ENCODE measurements at places on chromosomes 5 and 9.

- H3K4me3 ChIP-seq = no peak overlapping the region
- H3K27me3 ChIP-seq = no peaks in the 10 kb centered on the region
- DNase-seq = no peak
- no peaks in the 10 kb centered on the region for H3K36me3 ChIP-seq
Measured at GRCh38 chr5:172687940-172688339, 46.9 kb downstream of the NEURL1B start.

- no peak for DNase-seq
- H3K27ac ChIP-seq = no peak overlapping the region
- H3K4me1 ChIP-seq = peaks cover 6% of the 10 kb centered on the region
Measured at GRCh38 chr9:87686520-87687090, 39.3 kb upstream of the CTSL start.

DNA sequence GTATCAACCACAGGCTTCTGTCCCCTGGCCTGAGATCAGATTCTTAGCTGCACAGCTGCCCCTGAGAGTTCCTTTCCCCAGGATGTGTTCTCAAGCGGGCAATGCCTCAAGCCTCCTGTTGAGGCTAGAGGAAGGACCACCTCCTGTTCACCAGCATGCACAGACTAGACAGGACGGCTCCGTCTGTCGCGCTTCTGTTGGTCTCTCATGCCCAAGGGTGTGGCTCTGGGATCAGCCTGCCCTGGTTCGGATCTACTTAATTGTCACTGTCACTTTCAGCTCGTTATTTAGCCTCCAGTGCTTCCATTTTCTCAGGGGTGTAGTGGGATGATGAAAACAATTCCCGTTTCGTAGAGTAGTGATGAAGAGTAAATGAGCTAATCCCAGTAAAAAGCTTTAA lies 103.1 kb downstream of the KCNIP1 start:
- H3K36me3 ChIP-seq = no peaks in the 10 kb centered on the region
- no peaks in the 10 kb centered on the region for H3K4me1 ChIP-seq
- H3K27me3 ChIP-seq = no peaks in the 10 kb centered on the region
- H3K27ac ChIP-seq = no peak overlapping the region

DNA sequence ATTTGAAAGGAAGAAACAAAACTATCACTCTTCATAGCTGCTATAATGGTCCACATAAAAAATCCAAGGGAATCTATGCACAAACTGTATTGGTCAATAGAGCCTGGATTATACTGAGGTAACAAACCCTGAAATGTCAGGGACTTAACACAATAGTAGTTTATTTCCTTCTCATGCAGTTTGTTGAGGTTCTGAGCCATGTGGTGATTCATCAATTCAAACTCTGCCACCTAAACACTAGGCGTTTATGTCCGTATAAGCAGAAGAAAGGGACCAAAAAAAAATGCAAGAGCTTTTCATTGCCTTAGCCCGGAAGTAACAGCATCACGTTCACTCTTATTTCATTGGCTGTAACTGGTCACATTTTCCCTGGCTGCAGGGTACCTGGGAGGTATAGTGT lies 464.7 kb downstream of the ZSWIM6 start:
- no peaks in the 10 kb centered on the region for H3K27me3 ChIP-seq
- H3K4me1 ChIP-seq = no peaks in the 10 kb centered on the region
- H3K27ac ChIP-seq = no peak overlapping the region
- DNase-seq = no peak
- H3K4me3 ChIP-seq = no peak overlapping the region
- H3K36me3 ChIP-seq = no peaks in the 10 kb centered on the region

DNA sequence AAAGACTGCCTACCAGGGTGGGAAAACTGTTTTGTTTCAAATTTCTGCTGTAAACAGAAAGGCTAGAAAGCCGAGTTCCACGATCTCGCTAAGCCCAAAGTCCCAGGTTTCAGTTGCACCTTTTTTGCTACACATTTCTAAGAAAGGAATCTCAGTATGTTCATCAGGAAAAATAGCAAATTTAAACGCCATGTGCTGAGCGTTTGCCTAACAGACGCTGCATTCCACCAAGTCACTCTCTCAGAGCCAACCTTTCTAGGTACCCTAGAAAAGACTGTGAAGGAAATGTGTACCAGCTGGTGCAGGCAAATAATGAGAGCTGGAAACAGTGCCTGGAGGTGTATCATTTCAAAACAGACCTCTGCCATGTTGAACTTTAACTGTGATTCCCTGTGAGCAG lies 71.8 kb downstream of the FRMD3 start:
- H3K4me3 ChIP-seq = no peak overlapping the region
- no peaks in the 10 kb centered on the region for H3K27me3 ChIP-seq
- H3K27ac ChIP-seq = no peak overlapping the region
- H3K4me1 ChIP-seq = no peaks in the 10 kb centered on the region

GRCh38 chr5:75668977-75669689 lies 48.1 kb downstream of the POC5 start:
- H3K27me3 ChIP-seq = no peaks in the 10 kb centered on the region
- DNase-seq = no peak
- peak overlapping the region; percentile 45 for H3K4me3 ChIP-seq

- H3K27ac ChIP-seq = no peak overlapping the region
- no peaks in the 10 kb centered on the region for H3K36me3 ChIP-seq
- H3K4me1 ChIP-seq = no peaks in the 10 kb centered on the region
- H3K4me3 ChIP-seq = no peak overlapping the region
- no peak for DNase-seq
Measured at GRCh38 chr5:20077186-20077585, 89.2 kb upstream of the CDH18 start.

- no peak overlapping the region for H3K27ac ChIP-seq
- peaks cover 22% of the 10 kb centered on the region for H3K27me3 ChIP-seq
- no peak overlapping the region for H3K4me3 ChIP-seq
- no peak for DNase-seq
Measured at GRCh38 chr5:135587721-135588663, 9.2 kb upstream of the CXCL14 start.

DNA sequence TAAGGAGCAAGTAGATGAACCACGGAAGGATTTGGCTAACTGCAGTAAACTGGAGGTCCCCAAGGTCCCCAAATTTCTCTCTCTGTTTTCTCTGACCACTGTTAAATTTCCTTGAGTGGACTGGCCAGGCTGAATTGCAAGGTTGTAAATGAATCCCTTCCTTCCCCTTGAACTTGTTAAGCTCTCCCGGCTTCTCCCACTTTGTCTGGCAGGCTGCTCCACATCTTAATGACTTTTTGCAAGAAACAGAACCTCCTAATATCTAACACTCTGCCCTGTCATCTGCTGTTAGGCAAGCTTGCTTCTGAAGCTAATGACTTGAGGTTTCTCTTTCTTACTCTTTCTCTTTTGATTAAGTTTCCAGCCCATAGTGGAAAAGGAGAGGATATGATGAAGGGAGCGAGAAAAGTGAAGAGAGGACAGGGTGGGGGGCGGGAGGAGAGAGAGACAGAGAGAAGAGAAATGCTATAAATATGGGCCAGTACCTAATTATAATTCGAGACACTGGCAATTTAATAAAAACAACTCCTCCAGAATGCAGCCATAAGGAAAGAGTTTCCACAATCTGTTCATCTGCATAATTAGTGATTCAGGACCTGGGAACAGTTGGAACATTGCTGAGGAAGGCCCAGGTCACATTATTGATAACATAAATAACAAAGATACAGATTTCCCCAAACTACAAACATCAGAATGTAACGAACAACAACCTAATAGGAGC lies 437.3 kb upstream of the MPDZ start:
- H3K4me1 ChIP-seq = peaks cover 14% of the 10 kb centered on the region
- H3K27ac ChIP-seq = no peak overlapping the region
- H3K27me3 ChIP-seq = no peaks in the 10 kb centered on the region
- no peaks in the 10 kb centered on the region for H3K36me3 ChIP-seq

DNA sequence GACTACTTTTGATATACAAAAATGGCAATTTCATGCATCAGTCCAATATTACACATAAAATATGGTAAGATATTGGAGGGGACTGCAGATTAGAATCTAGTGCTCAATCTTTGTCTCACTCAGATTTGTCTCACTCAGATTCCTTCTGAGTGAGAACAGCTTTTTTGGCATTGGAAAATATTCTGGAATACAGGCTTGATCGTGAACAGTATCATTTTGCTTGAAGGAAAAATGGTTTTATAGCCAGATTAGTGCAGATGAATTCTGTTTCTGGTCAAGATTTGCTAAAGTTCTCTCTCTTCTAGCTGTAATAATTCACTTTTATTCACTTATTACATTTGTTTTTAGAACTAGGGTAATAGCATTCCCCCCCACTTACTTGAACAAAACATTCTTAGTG lies 51.2 kb downstream of the MAN2A1 start:
- H3K36me3 ChIP-seq = no peaks in the 10 kb centered on the region
- H3K27me3 ChIP-seq = no peaks in the 10 kb centered on the region
- no peak overlapping the region for H3K27ac ChIP-seq

DNA sequence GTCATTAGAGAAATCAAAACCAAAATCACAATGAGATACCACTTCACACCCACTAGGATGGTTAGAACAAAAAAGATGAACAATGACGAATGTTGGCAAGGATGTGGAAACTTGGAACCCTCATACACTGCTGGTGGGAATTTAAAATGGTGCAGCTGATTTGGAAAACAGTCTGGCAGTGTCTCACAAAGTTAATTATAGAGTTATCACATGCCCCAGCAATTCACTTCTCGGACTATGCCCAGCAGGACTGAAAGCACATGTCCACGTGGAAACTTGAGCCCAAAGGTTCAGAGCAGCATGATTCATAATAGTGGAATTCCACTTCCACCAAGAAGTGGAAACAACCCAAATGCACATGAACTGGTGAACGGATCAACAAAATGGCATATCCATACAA lies 85.0 kb upstream of the HRH2 start:
- no peaks in the 10 kb centered on the region for H3K27me3 ChIP-seq
- no peaks in the 10 kb centered on the region for H3K36me3 ChIP-seq
- no peak for DNase-seq
- no peak overlapping the region for H3K27ac ChIP-seq
- no peak overlapping the region for H3K4me3 ChIP-seq

GRCh38 chr5:176440927-176441706 lies 7.1 kb upstream of the FAF2 start:
- no peaks in the 10 kb centered on the region for H3K36me3 ChIP-seq
- no peak for DNase-seq
- no peak overlapping the region for H3K27ac ChIP-seq
- H3K4me1 ChIP-seq = no peaks in the 10 kb centered on the region
- H3K4me3 ChIP-seq = no peak overlapping the region

DNA sequence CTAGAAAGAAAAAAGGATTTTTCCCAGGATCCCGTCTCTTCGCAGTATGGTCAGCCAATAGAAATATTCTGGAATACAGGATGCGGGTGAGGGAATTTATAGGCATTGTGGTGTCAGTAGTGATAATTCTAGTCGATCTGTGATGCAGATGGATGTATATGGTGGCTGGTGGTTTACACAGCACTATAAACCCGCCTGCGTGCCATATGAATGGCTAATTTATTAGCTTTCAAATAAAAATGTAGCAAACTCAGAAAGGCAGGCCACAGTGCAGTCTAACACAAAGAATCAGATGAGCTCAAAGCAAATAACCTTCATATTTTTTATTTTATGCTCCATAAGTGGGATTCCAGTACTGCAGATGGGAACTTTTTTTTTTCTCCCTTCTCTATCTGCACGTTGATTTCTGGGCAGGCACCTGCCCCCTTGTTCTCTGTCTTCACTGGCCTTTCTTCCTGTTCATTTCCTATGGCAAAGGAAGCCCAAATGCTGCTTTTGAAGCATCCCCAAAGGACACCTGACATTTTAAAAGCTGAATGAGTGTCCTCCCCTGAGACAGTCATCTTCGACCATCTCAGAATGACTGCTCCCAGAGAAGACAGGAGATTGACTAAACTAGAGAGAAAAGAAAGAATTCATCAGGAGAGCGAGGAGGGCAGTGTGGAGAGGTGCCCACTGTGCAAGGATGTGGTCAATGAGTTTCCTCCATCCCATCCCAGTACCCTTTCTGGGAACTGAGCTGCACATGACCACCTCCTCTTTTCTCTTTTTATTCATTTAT lies 52.1 kb downstream of the SEMA6A start:
- H3K27ac ChIP-seq = no peak overlapping the region
- H3K36me3 ChIP-seq = no peaks in the 10 kb centered on the region
- no peak for DNase-seq

DNA sequence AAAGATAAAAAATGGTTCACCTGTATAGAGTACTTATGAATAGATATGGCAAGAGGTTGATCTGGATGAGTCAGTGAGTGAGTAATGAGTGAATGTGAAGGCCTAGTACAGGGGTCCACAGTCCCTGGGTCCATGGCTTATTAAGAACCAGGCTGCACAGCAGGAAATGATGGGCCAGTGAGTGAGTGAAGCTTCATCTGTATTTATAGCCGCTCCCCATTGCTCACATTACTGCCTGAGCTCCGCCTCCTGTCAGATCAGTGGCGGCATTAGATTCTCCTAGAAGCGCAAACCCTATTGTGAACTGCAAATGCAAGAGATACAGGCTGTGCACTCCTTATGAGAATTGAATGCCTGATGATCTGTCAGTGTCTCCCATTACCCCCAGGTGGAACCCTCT lies 307.7 kb upstream of the ZNF608 start:
- no peak for DNase-seq
- H3K4me1 ChIP-seq = peaks cover 46% of the 10 kb centered on the region
- no peaks in the 10 kb centered on the region for H3K27me3 ChIP-seq
- H3K27ac ChIP-seq = no peak overlapping the region

DNA sequence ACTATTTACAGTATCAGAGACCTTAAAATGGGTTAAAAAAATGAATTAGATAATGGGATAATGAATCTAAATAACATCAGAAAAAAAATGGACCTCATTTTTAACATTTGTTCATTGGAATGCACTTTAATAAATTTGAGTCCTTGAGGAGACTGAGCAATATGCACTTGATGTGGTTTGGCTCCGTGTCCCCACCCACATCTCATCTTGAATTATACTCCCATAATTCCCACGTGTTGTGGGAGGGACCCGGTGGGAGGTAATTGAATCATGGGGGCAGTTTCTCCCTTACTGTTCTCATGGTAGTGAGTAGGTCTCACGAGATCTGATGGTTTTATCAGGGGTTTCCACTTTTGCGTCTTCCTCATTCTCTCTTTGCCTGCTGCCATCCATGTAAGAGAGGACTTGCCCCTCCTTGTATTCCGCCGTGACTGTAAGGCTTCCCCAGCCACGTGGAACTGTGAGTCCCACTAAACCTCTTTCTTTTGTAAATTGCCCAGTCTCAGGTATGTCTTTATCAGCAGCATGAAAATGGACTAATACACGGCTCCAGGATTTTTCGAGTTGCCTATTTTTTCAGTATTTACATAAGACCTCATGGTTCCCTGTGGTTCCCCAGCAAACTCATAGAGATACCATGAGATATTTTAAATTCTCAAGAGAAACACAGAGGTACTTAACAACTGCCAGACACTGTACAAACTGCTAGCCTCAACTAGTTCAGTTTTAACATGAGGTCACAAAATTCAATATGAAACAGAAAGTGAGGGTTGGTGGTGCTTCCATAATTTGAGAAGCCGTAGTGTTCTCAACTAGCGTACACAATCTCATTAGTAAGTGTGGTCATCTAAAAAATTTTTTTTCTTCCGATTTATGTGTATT lies 128.3 kb downstream of the TLE1 start:
- H3K4me1 ChIP-seq = no peaks in the 10 kb centered on the region
- H3K4me3 ChIP-seq = no peak overlapping the region
- no peak for DNase-seq
- no peaks in the 10 kb centered on the region for H3K27me3 ChIP-seq
- no peaks in the 10 kb centered on the region for H3K36me3 ChIP-seq

- no peak for DNase-seq
- H3K36me3 ChIP-seq = no peaks in the 10 kb centered on the region
- H3K4me1 ChIP-seq = no peaks in the 10 kb centered on the region
- H3K27me3 ChIP-seq = no peaks in the 10 kb centered on the region
Measured at GRCh38 chr9:110104261-110104809, 103.6 kb downstream of the C9orf152 start.

Data from esophagus squamous epithelium (tissue), 5 donors.